ENCODE measurements at places on chromosomes 5 and 9.

DNA sequence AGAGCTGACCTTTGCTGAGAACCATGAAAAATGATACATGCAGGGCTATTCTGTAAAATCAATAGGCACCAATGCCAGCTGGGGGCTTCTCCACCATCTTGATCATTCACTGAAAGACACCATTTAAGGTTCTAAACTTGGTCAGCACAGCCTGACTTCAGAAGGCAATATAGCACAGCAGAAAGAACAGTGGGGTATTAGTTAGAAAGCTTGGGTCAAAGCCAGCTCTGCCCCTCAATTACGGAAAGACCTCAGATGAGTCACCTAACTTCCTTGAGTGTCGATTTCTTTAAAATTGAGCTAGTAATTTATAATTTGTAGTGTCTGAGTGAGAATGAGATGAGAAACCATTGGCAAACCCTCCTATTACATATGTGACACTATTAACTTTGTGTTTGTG, 3.4 kb downstream of the TNC start:
- no peak for DNase-seq

GRCh38 chr9:86241216-86241615, 18.2 kb downstream of the C9orf153 start:
- DNase-seq, result no peak

DNA sequence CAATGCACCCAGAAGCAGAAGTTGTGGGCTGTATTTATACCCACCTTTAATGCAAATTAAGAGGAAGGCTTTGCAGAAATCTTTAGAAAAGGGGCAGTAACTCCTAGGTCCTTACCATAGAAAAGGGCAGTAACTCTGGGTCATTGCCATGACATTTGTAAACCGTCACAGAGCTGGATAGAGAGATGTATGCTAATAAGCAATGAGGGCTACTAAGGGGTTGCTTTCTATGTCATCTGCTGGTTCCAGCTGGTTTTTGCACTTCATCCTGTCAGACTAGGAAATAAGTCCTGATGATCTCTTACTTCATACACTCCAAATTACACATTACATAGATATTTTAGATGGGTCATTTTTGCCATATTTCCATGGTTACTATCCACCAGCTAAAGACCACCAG, 299.1 kb upstream of the TYRP1 start:
- no peak for DNase-seq

DNA sequence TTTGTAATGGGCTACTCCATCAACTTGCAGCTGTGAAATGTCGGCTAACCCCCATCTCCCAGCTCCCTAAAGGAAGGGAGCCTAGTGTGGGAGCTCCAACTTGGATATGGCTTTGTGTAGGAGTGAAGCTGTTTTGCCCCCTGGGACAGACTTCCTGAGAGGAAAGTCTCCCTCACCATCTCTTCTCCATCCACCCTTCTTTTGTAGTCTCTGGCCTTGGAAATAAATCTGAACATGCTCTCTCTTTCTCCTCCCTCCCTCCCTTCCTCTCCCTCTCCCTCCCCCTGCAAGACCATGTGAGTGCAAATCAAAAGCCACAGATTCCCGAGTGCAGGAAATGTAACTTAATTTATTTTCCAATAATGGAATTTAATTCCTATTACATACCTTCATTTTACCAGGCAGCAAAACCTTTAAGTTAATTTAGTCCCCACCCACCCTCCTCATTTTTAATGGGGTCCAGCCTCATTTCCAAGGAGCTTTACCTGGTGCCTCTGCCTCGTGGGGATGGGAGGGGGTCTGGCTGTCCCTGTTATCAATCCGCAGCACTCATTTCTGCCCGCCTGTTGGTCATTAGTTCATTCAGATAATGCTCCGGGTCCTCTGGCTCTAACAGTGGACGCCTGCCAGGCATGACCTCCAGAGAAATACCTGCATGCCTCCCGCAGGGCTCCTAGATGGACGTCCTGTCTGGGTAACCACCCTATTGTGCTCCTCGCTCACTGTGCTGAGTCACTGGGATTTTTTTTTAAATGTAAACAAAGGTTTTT, 122.9 kb upstream of the TAF11L2 start:
- no peak for DNase-seq

DNA sequence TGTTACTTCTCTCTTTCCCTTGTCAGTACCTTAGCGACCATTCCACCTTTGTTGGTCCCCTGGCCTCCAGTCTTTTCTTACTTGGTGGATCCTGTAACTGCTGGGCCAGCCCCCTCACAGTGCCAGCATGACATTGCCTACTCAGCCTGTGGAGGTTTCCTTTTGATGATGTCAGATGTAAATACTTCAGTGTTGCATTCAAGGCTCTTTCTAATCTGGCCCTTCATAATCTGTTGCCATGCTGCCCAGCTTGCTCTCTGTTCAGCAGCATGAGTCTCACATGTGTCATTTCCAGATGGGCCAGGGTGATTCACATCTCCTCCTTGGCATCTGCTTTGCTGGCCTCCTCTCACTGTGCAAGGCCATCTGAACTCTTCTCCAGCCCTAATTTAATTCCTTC, 57.1 kb downstream of the MAST4 start:
- no peak for DNase-seq

- DNase-seq, result no peak
Observed at GRCh38 chr5:170941788-170942187, 80.0 kb downstream of the RANBP17 start.

DNA sequence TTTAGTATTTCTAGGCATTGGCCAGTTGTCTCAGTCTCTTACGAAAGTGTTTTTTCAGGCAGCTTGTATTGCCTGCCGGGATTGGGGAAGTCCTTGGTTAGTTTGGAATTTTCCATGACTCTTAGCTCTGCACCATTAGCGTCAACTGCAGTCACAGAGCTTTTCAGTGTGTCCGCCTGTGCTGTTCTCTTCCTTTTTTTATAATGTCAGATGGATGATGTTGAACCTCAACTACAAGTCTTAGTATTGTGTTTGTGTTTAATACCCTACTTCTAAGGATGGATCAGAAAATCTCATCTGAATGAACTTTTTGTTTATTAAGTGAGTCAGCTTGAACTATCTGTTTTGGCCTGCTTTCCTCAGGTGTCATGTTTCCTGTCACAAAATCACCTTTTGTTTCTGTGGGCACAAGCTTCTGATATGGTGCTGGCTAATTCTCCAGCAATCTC, 33.1 kb downstream of the ATP6V0E1 start:
- DNase-seq, result no peak

DNA sequence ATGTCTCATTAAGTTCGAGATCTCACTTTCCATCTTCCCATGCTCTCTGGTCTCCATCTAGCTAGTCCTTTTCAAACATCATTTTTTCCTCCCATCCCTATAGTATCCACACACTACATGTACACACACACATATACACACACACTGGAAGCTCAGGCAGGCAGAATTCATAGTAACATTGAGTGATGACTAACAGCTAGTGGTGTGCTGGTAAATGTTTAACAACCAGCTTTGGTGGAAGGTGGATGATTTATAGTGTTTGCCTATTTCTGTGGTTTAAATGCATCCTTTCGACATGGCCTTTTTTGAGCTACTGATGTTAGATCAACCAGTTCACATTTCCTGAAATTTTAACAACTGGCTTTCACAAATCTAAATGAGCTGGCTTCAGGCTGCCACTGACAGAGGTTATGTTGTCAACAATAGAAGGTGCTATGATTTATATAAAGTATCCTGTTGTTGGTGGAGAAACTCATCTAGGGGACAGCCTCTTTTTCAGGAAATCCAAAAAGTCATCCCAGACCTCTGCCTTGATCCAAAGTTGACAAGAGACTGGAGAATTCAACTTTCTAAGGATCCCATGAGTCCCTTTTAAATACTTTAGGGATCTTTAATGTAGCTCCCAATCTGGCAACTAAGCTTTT, 117.8 kb downstream of the CCDC192 start:
- no peak for DNase-seq

DNA sequence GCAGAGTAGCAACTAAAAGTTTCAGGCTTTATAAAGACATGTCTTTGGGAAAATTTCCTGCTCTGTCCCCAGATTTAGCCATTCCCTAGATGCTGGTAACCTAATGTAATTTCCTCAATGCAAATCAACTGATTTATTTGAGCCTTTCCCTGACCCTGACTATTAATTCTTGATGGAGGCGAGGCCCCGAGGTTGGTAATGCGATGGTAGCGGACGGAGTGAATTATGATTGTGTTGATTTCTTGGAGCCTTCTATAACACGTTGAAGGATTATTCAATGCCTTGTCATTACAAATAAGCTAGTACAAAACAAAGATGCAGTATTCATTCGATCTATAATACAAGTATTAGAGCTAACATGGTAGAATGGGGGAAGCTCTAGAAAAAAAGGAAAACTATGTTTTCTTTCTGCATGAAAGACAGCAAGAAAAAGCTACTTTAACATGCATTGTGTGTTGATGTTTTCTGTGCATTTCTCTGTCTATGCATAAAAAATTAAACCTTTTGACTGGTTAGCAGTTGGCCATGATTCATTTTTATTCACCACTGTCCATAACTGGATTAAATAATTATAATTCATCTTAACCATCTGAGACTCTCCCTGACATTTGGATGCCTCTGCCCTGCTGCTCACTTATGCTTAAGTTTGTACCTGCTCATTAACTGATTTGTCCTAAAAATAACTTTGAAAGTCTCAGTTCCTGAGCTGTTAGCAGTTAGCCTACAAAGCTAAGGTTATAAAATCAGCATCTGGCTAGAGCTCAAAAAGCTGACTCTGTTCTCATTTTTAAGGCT, 490.2 kb upstream of the NUDT12 start:
- DNase-seq, result no peak

GRCh38 chr5:33120671-33121070, 320.1 kb upstream of the TARS1 start:
- DNase-seq, result no peak
